ENCODE measurements at places on chromosomes 12 and 14.

DNA sequence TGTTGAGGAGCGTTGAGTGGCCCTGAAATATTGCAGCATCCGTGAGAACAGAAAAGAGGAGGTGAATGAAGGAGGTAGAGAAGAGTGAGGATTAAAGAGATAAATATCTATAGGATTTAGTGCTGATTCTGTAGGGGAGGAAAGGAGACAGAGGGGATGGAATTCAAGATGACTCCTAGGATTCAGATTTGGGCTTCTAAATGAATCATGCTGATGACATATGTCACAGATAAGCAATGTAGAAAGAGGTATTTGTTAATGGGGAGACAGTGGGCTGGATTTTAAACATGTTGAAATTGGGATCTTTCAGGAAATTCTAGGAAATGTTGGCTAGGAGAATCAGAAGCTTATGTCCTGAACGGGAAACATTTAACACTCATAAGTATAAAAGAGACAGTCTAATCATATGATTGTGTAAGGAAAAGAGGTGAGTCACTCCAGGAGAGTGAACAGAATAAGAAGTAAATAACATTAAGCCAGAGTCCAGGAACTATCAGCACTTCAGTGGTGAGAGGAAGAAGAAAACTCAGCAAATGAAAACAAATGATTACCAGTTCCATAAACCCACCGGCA is 58.1 kb upstream of the DIO2 start:
- peak; percentile 40 for DNase-seq

GRCh38 chr14:74548881-74549280 is 55.3 kb downstream of the ISCA2 start:
- DNase-seq = no peak

- DNase-seq = peak; percentile 52
Measured at GRCh38 chr14:85527006-85527405, 2.9 kb upstream of the FLRT2 start.

DNA sequence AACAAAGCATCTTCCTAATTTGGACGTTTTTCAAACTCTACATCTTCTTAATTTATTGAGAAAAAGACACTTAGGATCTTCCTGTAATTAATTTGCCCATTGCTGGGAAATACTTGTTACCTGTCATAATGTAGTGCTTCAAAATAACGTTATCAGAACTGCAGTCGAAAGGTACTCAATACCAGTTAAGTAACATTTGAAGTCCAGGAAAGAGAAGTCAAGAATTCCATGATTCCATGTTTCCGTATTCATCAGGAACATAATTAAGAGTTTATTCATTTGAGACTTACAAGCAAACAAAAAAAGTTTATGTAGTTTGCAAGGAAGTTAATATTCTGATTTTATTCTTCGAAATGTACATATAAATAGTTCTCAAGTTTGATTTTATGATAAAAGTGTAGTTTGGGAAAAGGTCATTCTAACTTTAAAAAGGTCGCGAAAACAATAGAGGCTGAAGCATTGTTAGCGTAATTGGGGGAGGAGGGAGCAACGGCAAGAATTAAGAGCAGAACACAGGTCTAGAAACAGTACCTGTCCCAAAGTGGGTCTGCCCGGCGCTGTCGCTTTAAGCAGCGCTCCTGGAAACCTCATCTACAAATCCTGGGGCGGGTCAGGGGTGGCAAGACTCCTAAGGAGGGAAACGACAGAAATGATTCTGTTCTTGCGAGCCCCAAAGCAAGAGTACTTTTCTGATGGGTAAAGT is 1.2 kb upstream of the KCNMB4 start:
- DNase-seq = no peak

- DNase-seq = no peak
Measured at GRCh38 chr14:39739796-39740195, 307.6 kb upstream of the FBXO33 start.

DNA sequence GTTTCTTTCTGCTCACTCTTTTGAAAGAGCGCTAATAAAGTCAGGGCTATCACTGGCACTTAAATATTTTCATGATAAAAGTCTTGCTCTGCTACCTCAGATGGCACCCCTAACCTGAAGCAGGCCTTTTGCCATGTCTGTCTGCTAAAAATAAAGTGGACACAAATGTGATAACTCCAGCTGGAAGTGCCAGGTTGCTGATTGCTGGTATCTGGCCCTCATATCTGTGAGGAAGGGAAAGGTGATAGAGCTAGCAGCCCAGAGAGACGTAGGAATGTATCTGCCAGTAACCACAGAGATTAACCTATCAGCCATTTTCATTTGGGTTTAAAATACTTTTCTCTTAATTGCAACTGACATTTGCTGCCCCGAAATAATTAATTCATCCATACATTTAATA is 127.9 kb downstream of the GRIN2B start:
- DNase-seq = no peak

DNA sequence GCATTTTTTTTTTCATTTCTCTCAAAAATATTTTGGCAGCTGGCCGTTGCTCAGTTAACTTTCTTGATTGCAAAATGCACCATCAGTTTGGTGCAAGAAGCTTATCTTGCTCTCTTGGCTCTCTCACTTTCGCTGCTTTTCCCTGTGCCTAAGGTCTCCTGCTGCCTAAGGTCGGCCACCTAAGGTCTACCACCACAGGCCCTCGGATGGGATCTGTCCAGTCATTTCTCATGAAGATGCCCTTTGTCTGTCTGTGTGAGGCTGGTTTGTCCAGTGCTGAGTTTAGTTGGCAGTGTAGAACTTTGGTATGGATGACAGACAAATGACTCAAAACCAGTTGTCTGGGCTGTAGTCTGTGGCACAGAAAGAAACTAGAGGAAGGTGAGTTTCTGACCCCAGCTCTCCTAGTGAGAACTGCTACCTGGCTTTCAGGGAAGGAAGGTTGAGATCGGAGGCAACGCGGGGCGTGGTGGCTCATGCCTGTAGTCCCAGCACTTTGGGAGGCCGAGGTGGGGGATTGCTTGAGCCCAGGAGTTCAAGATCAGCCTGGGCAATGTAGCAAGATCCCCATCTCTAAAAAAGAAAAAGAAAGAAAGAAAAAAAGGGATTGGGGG is 2.6 kb downstream of the MLXIP start:
- DNase-seq = peak; percentile 89

DNA sequence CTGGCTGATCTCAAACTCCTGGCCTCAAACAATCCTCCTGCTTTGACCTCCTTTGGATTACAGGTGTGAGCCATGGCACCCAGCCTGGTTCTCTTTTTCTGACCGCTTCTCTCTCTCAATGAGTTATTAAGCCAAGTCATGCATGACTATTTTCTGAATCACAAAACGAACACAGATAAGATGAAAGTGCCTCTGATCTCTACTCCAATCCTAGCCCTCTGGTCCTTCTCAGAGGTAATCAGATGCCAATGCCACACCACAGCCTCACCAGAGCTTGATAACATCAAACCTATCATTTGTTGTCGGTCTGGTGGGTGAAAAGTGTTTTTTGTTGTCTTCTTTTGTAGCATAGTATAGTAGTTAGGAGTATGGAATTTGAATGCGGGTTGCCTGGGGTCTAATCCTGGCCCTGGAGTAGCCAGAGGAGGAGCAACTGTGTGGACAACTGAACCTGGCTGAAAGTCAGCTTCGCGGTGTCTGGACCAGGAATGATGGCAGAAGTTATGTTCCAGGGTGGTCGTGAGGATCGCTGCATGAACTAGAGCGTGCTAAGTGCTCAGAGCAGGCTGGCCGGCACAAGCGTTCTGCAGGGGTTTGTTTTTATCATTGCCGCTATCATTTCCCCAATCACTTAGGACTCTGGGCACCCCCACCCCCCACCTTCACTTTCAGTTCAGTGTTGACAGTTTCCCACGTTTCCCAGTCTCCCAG is 77.9 kb downstream of the SPRING1 start:
- DNase-seq = peak; percentile 63

DNA sequence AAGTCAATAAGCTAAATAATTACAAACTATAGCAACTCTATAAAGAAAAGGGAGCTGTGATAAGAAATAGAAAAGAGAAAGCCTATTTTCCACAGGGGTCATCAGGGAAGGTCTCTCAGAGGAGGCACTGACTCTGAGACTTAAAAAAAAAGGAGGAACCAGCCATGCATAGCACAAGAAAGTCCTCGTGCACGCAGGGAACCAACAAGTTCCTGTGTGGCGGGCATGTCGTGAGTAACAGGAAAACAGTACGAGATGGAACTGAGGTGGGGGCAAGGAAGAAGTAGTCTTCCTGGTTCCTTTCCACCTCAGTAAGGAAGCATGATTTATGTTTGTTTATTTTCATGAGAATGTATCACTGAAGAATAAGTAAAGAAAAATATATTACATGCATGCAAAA is 367.0 kb upstream of the TMEM132C start:
- no peak for DNase-seq

DNA sequence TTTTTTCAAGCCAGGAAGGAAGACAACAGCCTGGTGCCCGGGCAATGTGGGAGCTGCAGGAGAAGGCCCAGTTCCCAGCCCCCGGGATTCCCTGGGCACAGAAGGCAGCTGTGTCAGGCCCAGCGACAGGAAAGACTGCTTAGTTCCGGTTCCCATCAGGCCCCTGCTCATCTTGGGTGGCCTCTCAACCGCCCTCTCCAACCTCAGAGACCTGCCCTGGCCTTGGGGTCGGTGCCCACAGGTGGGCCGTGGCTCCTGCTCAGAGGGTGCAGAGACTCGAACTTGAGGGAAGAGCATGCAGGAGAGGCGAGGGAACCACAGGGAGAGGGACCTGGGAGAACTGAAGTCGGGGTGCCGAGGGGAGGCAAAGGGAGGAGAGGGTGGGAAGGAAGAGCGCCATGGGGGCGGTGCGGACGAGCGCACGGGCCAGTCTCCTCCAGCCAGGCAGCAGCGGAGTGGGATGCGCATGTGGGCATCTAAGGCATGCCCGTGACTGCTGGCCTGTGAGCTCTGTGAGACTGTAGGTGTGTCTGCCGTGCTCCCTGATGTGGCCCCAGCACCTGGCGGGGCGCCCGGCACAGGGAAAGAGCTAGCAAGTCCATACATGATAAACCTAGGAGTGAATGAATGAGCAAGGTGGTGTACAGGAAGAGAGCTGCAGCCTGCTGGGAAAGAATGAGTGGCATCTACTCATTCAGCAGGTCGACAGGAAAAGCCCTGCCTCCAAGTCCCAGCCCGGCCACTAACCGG is 42.7 kb downstream of the SSH1 start:
- peak; percentile 99 for DNase-seq

GRCh38 chr14:76313303-76313702 is 62.6 kb upstream of the ESRRB start:
- DNase-seq = no peak

DNA sequence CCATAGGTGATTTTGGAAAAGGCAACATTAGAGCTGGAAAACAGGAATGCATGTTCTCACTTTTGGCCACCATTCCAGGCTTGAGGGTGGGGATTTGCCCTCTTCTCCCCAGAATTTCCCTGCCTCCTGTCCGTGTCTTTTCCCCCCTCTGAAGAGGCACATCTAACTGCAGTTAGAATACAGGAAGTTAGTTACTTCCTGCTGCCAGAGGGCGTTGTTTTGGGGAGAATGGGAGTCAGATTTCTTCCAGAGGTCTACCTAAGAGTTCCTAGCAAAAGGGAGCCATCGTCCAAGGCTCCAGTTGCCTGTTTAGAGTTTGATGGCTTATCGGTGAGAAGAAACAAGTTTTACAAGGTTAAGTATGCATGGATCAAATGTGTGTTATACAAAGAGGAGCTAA is 112.8 kb upstream of the IGF1 start:
- no peak for DNase-seq

GRCh38 chr12:24127919-24128721 is 178.7 kb upstream of the SOX5 start:
- no peak for DNase-seq

DNA sequence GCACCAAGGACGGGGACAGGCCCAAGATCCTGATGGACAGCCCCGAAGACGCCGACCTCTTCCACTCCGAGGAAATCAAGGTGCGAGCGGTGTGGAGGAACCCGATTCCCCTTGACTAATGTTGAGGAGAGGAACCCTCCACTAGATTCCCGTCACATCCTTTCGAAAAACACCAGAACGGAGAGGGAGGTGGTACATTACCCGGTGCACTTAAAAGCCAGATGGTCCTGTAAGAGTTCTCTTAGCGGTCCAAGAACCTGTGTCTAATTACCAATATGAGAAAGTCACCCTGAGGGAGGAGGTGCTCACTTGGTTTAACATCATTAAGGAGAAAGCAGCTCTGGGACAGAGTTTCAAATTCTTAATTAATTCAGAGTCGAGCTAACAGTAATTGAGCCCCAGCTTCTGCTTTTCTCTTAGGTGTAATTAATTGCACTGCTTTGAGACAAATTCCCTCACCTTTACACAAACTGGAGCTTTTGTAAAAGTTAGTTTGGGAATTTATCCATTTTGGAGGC is 450 bp downstream of the PRKAB1 start:
- DNase-seq = peak; percentile 47

DNA sequence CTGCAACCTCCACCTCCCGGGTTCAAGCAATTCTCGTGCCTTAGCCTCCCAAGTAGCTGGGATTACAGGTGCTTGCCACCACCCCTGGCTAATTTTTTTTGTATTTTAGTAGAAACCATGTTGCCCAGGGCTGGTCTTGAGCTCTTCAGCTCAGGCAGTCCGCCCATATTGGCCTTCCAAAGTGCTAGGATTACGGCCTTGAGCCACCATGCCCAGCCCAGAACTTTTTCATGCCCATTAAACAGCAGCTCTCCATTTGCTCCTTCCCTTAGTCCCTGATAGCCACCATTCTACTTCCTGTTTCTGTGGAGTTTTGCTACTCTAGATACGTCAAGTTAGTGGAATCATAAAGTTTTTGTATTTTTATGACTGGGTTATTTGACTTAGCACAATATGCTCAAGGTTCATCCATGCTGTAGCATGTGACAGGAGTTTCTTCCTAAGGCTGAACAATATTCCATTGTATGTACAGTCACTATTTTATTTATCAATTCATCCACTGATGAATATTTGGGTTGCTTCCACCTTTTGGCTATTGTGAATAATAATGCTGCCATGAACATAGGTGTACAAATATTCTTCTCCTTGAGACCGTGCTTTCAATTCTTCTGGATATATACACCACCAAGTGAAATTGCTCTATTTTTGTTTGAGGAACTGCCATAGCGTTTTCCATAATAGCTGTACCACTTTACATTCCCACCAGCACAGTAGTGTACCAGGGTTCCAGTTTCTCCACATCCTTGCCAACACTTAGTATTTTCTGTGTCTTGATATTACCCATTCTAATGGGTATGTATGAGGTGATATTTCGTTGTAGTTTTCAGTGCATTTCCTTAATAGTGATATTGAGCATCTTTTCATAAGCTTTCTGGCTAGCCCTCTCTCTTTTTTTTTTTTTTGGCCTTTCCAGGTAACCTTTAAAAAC is 15.0 kb downstream of the ATF1 start:
- DNase-seq = no peak

DNA sequence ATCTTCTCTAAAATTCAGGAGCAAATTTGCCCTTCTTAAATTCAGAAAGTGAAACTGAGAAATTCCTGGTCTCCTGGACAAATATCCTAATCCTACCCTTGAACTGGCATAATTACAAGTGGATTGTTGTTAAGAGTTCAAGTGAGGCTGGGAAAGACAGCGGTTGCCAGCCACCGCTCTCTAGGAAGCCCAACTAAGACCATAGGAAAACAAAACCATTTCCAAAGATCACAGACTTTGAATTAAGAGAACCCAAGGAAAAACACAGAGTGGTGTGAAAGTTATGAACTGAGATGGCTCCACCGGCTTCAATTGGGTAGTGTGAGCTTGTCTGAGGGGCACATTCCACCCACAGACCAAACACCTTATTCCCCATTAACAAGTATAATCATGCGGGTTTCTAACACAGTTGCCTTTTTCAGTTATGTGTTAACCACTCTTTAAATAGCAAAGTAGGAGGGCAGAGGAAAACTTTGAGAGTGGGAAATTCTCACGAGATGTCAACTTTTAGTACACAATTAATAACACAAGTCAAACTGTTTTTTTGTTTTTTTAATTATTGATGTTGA is 1628.8 kb upstream of the SEL1L start:
- no peak for DNase-seq

GRCh38 chr12:64767495-64767894 is 8.3 kb upstream of the GNS start:
- DNase-seq = peak; percentile 88

All from bronchial epithelial cell (primary cell).